ENCODE measurements at places on chromosomes 11 and 22.

DNA sequence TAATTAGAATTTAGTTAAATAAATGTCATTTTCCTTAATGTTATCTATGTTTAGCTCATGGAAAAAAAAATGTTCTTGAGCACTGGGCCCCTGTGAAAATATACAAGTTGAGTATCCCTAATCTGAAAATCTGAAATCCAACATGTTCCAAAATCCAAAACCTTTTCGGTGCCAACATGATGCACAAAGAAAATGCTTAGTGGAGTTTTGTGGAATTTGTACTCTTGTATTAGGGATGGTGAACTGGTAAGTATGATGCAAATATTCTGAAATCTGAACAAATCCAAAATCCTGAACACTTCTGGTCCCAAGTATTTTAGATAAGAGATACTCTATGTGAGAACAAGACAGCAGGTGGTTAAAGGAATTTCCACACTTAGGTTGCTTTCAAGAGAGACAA lies 44.5 kb downstream of the TCP11L1 start:
- DNase-seq, result no peak

- DNase-seq, result no peak
Observed at GRCh38 chr11:2520736-2521035, 75.9 kb downstream of the KCNQ1 start.

- no peak for DNase-seq
Observed at GRCh38 chr11:102196351-102196750, 86.1 kb downstream of the YAP1 start.

- no peak for DNase-seq
Observed at GRCh38 chr11:79199729-79200354, 241.0 kb downstream of the TENM4 start.

DNA sequence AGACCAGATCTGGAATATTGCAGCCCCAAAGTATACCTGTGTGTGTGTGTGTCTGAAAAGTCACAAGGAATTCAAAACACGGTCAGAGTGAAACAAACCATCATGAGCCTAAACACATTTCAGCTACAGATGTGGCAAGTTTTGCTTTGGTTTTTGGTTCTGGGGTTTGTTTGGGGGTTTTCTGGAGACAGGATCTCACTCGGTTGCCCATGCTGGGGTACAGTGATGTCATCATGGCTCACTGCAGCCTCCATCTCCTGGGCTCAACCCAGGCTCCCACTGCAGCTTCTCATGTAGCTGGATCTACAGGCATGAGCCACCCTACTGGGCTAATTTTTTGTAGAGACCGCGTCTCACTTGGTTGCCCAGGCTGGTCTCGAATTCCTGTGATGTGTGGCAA lies 41.4 kb upstream of the PHF21A start:
- no peak for DNase-seq

- DNase-seq, result no peak
Observed at GRCh38 chr11:77771135-77771534, 49.4 kb downstream of the RSF1 start.

DNA sequence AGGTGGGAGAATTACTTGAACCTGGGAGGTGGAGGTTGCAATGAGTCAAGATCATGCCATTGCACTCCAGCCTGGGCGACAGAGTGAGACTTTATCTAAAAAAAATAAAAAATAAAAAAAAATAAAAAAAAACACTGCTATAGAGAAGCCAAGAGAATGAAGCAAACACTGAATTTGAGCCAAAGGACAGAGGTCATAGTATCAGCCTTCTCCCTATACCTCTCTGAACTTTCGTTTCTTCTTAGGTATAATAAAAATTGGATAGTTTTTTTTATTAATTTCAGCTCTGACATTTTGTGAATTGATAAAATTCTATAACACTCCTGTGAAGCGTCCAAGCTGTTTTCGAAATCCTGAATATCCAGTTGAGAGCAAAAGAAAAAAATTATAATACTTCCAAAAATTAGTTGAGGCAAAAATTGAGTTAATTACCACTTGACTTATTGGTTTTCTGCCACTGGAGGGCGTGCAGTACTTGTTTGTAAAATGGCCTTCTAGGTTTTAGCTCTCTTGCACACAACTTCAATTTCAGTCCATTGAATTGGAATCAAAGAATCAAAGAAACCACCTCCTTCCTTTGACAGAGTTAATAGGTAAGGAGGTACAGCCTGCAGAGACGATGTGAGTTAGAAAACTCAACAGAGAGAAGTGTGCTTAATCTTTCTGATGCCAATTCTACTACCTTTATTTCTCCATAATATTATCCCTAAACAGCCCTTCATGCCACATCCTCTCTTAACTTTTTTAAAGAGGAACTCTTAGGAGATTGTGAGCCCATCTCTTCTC lies 143.2 kb downstream of the BBOX1 start:
- no peak for DNase-seq

GRCh38 chr11:100208207-100208606 lies 478.9 kb upstream of the ARHGAP42 start:
- DNase-seq, result no peak

DNA sequence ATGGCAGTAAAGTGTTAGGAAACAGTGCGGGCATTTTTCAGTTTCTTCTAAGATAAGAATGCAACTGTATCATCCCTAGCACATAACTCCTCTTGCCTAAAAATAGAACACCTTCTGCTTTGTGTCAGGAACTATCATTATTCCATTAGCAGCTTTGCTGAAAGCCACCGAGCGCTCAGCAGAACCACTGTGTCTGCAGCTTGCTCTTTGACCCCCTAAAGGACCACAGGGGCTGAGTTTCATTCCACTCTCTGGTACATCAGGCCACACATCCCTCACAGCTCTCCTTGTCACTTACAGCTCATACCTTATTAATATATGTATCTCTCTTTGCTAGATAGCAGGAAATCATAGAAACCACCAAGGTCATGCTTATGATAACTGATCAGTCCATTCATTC lies 360.2 kb downstream of the KCNA4 start:
- DNase-seq, result no peak

GRCh38 chr11:69958308-69958707 lies 119.8 kb upstream of the ANO1 start:
- no peak for DNase-seq

- peak; percentile 16 for DNase-seq
Observed at GRCh38 chr22:43230971-43231723, 44.2 kb upstream of the TTLL12 start.

DNA sequence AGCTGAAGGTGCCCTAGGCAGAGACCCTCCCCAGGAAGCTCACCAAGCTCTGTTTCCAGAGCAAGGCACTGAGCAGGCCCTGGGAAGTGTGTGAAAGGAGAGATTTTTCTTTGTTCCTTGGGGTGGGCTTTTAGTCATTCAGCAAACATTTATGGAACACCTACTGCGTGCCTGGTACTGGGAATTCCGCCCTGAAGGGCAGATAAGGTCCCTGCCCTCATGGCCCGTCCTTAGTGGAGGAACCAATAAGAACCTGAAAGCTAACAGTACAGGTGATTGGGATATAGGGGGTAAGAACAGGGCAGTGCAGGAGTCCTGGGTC lies 3.9 kb downstream of the TMEM134 start:
- DNase-seq, result no peak

GRCh38 chr11:124812876-124813275 lies 12.7 kb upstream of the MSANTD2 start:
- DNase-seq, result no peak

DNA sequence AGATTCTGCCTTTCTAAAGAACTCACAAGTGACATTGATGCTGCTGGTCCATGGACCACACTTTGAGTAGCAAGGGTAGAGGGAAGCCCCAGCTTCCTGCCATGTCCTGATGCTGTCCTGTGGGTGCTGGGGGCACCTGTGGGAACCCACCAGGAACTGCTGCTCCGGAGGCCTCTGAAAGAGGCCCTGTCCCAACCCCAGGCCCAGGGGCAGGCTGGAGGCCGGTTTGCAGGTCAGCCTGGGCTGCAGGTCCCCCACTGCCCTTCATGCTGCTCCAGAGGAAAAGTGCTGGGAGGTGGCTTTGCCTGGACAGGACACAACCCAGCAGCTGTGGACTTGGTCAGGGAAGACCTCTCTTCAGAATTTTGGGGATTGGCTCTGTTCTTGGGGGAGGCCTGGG lies 44.8 kb upstream of the SLC22A12 start:
- no peak for DNase-seq

- no peak for DNase-seq
Observed at GRCh38 chr22:30855677-30856518, 112.7 kb downstream of the MORC2 start.

- DNase-seq, result no peak
Observed at GRCh38 chr11:57318178-57318577, 6.6 kb downstream of the TNKS1BP1 start.

DNA sequence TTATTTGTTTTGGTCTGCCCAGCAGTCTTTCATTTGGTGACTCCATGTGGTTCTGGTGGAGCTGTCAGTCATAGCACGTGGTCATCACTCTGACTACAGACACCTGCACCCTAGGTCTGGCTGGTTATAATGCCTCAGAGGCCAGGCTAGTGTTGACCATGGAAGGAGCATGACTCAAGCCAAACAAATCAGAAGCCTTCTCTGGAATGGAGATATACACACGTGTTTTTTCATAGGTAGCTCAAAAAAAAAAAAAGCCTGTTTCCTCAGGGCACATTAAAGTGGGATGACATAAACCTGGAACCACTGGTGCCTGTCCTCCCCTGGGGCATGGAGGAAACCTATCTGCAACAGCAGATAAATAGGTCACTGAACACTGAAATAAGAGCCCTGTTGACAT lies 8.1 kb upstream of the PLAAT3 start:
- no peak for DNase-seq

DNA sequence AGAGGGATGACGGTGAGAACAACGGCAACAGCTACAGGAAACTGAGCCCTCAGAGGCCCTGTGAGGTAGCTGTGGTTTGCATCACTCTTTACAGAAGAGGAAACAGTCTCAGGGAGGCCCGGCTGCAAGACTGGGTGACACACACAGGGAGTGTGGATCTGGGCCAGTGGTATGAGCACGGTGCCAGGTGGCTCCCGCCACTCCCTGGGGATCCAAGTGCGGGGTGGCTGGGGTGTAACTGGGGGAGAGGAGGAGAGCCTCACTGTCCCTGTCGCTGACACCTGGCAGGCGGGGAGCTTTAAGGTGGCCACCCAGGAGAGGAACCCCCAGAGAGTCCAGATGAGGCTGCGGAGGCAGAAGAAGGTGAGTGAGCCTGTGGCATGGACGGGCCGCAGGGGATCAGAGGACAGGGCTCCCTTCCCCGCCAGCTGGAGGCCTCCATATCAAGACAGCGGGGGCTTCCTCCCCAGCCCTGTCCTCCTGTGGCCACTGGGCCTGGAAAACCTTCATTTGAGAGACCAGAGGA lies 5.6 kb downstream of the RGL4 start:
- no peak for DNase-seq

GRCh38 chr22:44793506-44794172 lies 41.3 kb downstream of the ARHGAP8 start:
- DNase-seq, result no peak

DNA sequence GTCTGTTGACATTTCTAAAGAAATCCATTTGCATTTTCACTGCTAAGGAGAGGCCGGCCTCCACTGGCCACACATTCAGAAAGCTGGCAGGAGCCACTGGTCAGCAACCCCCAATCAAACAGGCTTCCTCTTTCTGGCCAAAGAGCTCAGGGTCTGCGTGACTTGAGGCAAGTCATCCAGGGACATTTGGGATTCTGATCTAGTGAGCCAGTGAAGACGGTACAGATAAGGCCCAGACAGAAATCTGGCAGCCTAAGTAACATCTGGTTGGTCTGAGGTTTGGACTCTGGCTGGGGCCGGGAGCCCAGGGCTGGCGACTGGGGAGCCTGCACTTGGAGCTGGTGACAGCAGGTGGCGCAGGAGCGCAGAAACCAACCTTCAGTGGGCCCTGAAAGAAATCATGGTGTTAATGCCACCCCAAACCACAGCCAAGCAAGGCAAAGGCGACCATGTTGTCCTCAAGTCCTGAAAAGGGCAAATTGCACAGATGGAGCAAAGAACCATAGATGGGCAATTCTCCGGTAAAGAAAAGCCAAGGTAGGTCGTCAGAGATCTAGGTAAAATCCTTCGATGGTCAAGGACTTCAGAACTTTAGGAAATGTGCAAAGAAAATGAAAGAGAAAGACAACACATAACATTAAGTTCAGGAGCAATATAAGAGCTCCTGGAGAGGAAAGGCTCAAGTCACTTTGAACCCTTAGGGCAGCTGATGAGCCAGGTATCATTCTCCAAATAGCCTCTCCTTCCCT lies 99.4 kb upstream of the BLID start:
- DNase-seq, result no peak

GRCh38 chr11:67572747-67573419 lies 10.7 kb upstream of the GSTP1 start:
- DNase-seq, result peak; percentile 75

DNA sequence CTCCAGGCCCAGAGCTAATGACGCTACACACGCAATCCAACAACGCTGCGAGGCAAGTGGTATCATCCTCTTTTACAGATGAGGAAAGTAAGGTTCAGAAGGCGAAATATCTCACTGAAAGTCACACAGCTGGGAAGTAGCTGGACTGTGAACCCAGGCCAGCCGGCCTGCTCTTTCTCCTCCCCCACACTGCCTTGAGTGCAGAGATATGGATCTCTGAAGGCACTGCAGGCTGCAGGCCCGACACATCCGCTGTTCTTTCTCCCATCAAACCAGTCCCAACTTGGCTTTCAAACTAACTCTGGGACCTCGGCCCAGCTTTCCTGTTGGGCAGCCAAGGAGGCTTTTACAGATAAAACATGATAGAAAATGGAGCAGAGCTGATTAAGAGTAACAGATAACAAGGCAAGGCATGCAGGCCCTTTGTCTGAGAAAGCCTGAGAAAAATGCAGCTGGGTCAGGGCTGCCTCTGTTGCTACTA lies 64.0 kb upstream of the PTPRJ start:
- DNase-seq, result no peak

DNA sequence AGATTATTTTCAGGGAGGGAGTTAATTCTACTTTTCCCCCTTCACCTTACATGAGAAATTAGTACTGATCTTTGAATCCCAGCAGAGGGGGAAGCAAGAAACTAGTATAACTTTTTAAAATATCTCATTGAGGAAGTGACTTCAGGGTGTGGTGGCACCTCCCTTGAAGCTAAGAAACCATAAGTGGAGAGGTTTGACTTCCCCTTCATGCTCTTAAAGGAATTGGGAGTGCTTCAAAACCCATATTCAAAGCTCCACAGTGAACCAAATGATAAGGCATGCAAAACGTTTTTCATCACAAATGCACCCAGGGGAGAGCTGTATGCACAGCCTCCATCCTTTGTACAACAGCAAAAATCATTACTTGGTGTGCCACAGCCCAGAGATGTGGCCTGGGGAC lies 540 bp downstream of the MS4A14 start:
- no peak for DNase-seq

Measured in SHP77 treated with DMSO at 0.1 percent for 48 hours (cell line).